ENCODE measurements at places on chromosomes 11 and 22.

GRCh38 chr11:128039140-128040021 is 548.0 kb downstream of the ETS1 start:
- DNase-seq: peak; percentile 63

- no peak for DNase-seq
Observed at GRCh38 chr11:36130401-36130800, 158.8 kb downstream of the COMMD9 start.

DNA sequence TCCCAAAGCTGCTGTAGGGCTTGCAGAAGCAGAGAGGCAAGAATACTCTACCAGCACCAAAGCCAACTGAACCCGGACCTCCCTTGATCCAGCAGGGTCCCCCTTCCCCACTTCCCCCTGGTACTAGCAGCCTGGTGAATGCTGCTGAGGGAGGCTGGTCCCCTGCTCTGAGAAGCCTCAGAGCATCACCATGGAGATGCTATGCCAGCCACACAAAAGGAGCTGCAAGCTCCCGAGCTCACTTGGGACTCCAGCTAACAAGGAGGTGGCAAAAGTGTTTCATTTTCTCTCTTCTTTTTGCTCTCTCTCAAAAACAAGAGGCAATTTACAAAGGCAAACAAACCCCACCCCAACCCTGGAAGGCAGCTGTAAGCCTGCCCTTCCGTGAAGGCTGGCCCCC is 509.8 kb downstream of the BUD13 start:
- no peak for DNase-seq

GRCh38 chr11:2097356-2097997 is 41.7 kb downstream of the IGF2 start:
- no peak for DNase-seq

GRCh38 chr11:126329644-126330211 is 25.8 kb upstream of the ST3GAL4 start:
- no peak for DNase-seq

DNA sequence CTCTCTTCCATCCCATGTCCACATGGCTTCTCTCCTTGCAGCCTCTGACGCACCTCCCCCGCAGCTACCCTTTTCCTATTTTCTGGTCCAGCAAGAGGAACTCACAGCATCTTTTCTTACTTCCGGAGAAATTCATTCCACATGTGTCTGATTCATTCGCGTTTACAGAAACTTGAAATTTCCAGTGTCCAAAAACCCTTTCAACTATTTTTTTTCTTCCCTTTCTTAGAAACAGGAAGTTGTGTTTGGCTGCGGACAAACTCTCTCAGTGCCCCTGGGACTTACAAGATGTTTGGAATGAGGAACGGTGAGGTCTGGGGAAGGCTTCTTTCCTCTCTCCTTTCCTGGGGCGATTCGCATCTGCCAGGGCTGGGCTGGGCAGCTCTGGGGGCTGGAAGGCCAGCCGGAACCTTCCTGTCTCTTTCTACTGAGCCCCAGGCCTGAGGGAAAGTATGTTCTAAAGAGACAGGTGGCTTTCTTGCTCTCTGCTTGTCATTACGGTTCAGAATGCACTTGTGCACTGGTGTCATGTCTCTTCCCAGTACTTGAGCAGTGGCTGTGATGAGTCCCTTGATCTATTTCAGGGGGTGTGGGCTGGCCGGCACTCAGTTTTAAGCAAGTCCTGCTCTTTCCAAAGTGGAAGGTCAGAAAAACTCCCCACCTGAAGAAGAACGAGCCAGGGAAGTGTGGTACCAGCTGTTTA is 27.5 kb downstream of the ADAMTS8 start:
- DNase-seq: no peak

DNA sequence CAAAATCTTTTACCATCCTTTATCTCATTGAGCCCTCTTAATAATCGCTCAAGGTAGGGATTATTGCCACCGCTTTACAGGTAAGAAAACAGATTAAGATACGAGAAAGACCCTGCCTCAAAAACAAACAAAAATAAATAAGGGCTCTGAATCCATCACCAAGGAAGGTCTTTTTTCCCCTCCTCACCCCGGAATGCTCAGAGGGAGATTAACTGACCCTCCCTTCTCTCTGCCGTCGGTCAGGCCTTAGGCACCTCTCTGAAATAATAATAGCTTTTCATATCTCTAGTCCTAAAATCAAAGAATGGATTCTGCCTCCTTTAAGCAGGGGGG is 620 bp upstream of the ATG2A start:
- no peak for DNase-seq

- DNase-seq: no peak
Observed at GRCh38 chr22:17172029-17172833, 13.2 kb upstream of the HDHD5 start.

DNA sequence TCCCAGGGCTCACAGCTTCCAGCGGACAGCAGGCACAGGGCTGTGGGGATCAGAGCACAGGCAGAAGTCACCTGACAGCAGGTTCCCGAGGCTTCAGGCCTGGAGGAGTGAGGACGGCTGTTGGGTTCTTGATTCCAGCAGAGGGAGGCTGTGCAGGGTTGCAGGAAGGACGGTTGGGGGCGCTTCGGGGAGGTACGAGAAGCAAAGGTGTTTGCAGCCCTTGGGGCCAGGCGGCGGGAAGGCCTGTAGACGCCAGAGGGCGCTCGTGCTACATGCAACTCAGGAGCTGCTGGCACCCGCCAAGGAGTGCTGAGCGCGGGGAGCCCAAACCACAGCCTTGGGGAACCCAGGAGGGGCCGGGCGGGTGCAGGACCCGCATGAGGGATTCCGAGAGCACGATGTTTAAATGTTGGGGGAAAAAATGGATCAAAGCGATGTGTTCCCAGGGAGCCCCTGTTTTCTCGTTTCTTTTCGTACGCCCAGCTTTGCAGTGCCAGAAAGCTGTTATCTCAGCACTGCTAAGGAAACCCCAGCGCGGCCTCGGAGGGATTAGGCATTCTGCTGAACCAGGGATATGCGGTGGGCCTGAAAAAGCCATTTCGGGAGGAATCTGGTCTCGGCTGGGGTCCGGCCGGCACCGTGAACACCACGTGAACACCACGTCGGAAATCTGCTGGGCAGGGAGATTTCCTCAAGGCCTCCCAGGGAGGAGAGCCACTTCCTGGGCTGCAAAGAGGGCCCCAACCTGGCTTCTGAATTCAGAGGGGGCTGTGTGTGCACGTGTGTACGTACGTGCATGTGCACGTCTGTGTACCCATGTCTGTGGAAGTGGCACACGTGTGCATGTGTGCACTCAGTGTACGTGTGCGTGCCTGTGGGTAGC is 88.1 kb downstream of the KCNQ1 start:
- DNase-seq: peak; percentile 84

GRCh38 chr11:47028195-47029093 is 91.9 kb downstream of the CSTPP1 start:
- DNase-seq: no peak

DNA sequence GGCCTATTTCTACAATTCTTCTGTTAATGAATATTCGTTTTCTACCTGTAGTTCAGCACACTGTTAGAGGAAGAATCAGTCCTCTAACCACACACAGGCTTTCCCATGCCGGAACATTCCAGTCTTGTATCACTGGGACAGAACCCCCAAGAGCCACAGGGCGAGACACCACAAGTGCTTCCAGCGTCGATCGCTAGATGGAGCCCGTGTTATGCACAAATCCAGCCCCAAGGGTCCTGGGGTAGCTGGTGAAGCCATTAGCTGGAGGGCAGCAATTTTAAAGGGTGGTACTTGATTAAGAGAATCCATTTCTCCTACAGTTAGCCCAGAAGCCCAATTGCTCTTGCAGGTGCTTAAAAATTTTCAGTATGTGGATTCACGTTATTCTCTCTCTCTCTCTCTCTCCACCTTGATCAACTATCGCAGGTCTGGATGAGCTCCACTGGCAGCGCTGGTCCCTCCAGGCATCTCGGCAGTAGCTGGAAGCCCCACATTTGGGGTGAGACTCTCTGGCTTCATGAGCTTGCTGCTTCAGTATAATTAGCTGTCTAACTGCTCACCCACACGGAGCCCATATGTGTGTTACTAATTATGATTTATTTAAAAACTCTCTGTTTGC is 148.2 kb upstream of the SNX19 start:
- DNase-seq: no peak

DNA sequence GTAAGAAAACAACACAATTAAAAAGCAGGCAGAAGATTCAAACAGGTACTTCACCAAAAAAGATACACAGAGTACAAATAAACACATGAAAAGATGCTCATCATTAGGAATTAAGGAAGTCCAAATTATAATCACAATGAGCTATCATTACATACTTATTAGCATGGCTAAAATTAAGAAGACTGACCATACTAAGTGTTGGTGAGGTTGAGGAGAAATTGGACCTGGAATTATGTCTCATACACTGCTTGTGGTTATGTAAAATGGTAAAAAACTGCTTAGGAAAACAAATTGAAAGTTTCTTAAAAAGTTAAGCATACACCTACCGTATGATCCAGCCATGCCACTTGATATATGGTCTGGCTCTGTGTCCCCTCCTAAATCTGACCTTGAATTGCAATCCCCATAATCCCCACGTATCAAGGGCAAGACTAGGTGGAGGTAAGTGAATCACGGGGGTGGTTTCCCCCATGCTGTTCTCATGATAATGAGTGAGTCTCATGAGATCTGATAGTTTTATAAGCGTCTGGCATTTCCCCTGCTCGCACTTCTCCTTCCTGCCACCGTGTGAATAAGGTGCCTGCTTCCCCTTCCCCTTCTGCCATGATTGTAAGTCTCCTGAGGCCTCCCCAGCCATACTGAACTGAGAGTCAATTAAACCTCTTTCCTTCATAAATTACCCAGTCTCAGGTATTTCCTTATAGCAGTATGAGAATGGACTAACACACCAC is 4.8 kb downstream of the SAAL1 start:
- DNase-seq: no peak

DNA sequence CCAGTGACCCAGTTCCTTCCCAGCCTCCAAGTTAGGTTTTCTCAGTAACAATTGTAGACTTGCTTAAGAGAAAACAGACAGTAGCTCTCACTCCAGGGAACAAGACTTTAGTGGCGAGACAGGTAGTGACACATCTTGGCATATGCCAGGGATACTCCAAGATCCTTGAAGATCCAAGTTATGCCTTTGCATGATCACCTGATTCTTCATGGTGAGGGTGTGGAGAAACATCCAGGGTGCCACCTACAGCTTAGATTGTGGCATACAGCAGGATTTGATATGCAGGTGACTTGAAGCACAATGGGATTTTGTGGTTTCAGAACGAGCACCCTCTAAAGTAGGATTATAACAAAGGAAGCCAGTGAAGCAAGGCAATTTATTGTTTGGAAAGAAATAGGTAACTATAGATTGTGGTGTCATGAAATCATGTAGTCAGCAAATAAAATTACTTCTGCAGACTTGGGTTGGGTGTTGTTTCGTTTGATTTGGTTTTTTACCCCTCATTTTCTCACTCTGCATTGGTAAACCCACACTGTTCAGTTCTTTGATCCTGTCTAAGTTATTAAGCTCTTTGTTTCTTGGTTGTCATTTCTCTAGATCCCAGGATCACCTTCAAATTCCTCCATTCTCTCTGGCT is 9.2 kb downstream of the POU2AF3 start:
- no peak for DNase-seq

DNA sequence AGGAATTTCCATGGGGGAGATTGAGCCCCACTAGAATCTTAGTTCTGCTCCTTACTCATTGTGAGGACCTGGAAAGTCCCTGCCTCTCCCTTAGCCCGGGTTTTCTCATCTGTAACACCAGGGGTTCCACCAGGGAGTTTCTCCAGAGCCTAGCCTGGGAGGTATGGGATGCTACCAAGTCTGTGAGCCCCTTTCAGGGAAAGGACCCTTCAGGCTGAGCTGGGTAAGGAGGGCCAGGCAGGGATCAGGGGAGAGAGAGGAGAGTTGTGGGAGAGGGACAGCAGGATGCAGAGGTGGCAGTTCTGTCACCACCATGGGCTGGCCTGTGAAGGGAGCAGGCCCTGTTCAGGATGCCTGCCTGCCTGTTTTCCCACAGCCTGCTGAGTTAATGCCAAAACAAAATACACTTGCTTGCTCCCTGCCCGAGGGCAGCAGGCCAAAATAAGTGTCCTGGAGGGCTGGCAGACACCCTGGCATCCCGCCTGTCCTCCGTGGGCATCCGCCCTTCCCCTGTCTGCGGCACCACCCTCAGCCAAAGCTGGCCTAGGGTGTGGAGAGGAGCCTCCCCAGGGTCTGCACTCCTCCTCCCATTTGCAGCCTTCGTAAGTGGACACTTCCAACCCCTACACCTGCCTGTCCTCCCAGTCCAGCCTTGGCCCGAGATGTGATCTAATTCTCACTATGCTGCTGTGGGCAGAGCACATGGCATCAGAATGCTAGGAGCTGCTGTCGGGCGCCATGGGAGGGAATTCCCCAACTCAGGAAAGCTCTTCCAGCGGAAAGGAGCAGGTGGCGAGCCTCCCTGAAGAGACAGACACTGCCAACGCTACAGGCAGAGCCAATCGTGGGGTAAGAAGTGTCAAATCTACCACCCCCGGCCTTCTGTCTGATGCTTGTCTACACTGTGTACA is 5.9 kb upstream of the FCHSD2 start:
- DNase-seq: no peak

DNA sequence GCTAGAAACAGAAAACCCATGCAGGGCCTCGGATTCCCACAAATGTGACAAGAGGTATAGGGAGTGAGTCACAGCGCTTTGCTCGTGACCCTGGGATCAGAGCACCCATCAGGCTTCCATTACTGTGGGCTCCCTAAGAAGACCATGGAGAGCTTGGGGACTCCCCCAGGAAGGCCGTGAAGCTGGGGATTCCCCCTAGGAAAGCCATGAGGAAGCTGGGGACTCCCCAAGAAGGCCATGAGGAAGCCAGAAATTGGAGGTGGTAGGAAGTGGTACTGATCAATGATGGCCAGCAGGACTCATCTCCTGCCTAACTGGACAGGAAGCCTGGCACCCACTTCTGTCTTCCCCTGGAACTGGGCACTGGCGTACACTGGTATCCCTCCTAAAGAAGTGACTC is 10.1 kb upstream of the DCPS start:
- no peak for DNase-seq
